Amniotic stem cell (primary cell): ENCODE measurements at places on chromosomes 6 and 20.
A peak's percentile ranks its signal among the peaks of the same experiment; 100 is the strongest.

- DNase-seq = no peak
Observed at GRCh38 chr6:104606361-104606760, 253.4 kb downstream of the HACE1 start.

GRCh38 chr6:149320796-149321195, 3.3 kb downstream of the TAB2 start:
- DNase-seq = no peak

- DNase-seq = peak; percentile 54
Observed at GRCh38 chr6:28488916-28489365, 26.7 kb downstream of the GPX6 start.

DNA sequence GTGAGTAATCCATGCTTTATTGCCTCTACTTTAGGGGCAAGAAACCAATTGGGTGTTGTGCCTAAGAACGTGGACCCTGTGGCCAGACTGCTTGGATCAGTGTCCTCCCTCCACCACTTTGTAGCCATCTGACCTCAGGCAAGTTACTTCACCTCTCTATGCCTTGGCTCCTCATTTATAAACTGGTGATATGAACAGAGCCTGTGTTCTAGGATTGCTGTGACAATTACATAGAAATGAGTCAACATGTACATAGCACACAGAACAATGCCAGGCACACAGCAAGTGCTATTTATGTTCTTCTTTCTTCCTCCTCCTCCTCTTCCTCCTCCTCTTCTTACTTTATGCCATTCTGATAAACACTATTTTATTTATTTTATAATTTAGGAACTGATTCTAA, 339.4 kb downstream of the CD83 start:
- DNase-seq = no peak

DNA sequence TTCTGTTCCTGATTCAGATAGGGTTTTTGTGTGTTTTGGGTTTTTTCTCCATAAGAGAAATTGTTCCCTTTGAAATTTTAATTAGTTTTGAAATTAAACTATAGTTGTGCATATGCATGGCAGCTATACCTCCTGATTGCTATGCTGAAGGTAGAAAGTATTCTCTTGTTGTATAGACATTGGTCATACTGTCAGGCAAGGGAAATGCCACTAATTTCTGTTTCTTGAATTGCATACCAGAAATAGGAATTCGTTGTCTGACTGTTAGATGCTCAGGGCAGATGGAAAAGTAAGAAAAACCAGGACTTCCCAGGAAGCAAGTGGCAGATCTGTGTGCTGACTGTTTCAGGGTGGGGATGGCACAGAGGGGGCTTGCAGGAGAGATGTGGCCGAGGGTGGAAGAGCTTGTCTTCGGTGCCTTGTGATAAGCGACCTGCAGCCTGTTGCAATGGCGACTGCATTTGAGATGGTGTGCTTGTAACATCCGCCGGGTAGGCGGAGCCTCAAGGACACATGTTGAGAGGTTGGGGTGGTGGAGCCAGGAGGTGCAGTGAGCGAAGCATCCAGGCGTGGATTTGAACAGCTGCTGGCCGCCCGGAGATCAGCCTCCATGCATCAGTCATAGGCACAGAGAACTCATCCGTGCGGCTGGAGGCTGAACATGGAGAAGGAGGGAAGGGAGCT, 42.8 kb downstream of the RREB1 start:
- DNase-seq = no peak

DNA sequence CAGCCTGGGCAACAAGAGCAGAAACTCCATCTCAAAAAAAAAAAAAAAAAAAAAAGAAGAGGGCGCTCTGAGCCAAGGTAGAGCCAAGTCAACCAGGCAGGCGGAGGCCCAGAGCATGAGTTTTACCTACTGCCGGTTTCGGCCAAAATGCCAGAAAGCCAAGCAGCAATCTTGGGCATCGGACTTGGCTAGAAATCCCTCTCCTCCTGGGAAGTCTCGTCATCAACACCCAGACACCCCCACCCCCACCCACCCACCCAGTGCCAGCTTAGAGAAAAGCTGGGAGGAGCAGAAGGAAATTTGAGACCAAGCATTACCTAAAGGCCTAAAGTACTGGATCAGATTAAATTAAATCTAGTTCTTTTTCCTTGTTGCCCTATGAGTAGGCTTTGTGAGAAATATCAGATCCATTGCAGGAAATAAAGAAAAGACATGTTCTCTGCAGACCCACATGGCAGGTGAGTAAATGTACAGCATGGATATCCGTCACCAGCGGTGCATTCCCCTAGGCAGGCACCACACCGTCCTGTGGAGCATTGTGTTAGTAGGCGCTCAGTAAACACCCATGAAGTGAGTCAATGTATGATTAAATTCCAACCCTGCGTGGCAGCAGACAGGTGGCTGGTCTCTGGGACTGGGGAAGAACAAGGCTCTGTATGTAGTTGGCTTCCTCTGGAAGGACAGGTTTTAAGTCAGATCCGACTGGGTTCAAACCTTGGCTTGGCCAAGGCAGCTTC, 21.0 kb downstream of the RIPOR3 start:
- no peak for DNase-seq

DNA sequence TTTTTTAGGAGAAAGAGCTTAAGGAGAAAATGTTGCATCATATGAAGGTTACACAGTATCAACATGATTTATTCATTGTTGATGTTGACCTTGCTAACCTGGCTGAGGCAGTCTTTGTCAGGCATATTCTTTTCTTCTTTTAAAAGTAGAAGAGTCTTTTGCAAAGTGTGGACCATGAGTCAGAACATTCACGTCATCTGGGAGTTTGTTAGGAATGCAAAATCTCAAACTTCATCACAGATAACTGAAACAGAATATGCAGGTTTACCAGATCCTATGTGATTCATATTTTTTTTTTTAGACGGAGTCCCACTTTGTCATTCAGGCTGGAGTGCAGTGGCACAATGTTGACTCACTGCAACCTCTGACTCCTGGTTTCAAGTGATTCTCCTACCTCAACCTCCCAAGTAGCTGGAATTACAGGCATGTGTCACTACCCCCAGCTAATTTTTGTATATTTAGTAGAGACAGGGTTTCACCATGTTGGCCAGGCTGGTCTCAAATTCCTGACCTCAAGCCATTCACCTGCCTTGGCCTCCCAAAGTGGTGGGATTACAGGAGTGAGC, 530.4 kb upstream of the BTBD3 start:
- DNase-seq = no peak

- DNase-seq = no peak
Observed at GRCh38 chr20:25408170-25408547, 686 bp downstream of the GINS1 start.

DNA sequence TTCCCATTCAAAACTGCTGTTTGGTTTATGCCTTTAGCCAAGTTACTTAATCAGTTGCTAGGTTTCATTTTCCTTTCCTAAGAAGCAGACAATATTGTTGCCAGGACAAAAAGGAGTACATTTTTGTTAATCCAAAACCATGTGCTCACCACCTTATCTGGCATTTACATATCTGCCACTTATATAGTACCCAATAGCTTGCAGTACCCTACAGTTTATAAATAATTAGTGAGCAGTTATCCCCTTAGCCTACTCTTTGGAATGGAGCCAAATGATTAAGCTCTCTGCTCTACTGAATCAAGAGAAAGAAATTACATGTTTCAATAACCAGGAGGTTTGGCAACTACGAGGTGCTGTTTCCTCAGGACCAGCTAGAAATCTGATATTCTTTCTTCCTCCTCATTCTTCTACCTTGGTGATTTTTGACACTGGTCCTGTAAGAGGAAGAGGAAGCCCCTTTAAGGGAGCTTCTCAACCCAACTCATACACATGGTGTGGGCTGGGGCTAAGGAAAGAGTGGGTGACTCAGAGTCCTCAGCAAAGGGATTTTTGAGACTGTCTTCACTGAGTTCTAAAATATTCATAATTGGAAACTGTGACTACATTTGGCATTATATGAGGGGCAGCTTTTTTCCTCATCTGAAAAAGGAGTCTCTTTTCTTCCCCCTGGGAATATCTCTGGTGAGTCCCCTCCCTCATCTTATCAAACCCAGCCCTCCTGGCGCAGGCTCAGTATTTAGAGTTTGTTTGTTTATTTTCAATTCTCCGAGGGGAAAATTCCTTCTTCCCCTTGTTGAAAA, 1.5 kb downstream of the ZNFX1 start:
- no peak for DNase-seq

GRCh38 chr6:129523816-129524215, 186.2 kb downstream of the ARHGAP18 start:
- no peak for DNase-seq

- DNase-seq = no peak
Observed at GRCh38 chr6:163249651-163250101, 164.8 kb upstream of the QKI start.

GRCh38 chr20:19212469-19212815, at the start of gene SLC24A3:
TSS of gene SLC24A3 (plus strand) at chr20:19212642.
- DNase-seq = no peak

GRCh38 chr6:21099338-21100314, 493.9 kb upstream of the SOX4 start:
- no peak for DNase-seq
